Upper lobe of left lung (tissue), 6 donors: ENCODE measurements at places on chromosomes 7 and 10.
A peak's percentile ranks its signal among the peaks of the same experiment; 100 is the strongest.

DNA sequence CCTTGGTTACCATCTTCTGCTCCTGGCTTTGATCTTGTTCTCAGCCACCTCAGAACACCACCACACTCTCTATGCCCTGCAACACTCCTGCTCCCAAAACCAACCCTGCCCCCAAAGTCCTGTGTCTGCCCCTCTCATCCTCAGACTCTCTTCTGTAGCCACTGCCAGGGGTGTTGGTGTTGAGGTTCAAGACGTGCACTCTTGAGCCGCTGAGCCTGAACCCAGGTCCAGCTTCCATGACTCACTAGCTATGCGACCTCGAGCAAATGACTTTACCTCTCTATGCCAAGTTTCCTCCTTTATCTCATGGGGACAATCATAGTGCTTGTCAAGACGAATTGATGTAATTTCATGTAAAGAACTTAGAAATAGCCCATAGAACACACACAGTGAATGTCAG lies 840 bp upstream of the ATP6V0A4 start:
- DNase-seq = no peak

DNA sequence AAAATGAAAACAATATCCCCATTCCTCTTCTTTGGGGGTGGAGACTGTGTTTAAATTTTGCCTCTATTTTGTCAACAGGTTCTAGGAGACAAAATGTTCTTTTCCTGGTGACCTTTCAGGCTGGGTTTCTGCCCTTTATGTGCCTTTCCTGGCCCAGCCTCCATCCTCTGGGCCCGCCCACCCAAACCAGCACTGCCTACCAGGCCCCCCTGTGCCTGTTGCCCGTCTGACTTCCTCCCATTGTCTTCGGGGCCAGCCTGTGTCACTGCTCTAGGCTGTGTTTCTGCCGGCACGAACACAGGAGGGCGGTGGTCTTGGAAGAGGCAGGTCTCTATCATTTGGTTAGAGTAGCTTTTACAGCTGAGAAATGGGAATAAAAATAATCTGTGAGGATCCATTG lies 13.9 kb downstream of the TSPAN14 start:
- DNase-seq = peak; percentile 89

DNA sequence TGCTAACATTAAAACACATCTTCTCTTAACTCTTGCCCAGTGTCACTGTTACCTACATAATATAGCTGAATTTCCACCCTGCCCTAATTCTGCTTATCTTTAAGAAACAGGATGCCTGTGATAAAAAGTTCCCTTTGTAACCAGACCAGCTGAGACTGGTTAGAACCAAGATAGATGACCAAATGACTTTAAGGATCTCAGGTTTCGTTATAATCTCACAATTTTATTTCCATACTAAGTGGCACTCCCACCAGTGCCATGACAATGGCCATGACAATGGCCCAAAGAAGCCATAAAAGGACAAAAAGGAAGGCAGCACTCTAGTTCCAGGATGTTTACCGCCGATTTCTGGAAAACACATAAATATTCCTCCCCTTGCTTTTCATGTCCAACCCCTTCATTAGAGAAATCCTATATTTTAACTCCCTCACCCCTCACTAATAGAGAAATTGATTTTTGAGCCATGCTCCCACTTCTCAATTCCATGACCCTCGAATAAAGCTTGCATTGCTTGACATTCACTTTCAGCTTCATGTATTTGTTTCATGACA lies 126.1 kb downstream of the ELAPOR2 start:
- no peak for DNase-seq

GRCh38 chr10:14532473-14533251 lies 201.9 kb upstream of the FRMD4A start:
- DNase-seq = no peak

DNA sequence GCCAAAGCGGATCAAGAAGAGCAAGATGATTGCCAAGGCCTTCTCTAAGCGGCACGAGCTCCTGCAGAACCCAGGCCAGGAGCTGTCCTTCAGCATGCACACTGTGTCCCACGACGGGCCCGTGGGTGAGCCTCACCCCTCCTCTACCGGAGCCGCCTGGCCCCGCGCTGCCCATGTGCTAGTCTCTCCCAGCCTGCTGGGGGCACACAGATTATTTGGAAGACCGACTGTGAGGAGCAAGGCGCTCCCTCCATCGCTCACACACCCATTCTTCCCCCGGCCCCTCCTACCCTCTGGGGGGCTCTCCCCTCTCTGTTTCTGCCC lies 13.9 kb upstream of the AHCYL2 start:
- DNase-seq = no peak

DNA sequence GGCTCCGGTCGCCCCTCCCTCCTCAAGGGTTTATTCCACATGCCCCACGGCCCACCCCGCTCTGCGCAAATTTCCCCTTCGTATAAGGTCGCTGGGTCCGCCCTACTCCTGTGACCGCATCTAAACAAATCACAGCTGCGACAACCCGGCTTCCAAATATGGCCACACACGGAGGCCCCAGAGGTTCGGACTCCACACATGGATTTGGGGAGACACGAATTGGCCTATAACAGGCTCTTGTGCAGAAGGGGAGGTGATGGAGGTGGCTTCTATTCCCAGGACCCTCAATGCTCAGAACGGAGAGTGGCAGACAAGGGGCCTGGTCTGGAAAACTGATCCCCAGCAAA lies 90.1 kb downstream of the FOXL3 start:
- DNase-seq = no peak

DNA sequence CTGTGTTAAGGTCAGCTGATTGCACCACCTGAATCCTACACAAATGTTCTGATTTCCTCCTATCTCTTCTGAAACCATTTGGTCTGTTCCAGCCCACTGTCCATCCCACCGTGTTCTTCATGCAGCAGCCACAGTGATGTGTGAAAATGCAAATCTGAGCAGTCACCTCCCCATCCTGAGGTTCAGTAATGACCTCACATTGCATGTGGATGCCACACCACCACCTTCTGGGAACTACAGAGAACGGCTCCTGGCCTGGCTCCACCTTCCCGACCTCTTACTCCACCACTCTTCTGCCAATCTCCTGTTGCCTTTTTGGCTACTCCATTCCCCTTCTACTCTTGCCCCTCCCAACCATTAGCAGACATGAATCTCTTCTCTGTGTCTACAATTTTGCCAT lies 244.4 kb downstream of the TNS3 start:
- DNase-seq = no peak

GRCh38 chr10:24360282-24361127 lies 151.6 kb downstream of the KIAA1217 start:
- peak; percentile 70 for DNase-seq

DNA sequence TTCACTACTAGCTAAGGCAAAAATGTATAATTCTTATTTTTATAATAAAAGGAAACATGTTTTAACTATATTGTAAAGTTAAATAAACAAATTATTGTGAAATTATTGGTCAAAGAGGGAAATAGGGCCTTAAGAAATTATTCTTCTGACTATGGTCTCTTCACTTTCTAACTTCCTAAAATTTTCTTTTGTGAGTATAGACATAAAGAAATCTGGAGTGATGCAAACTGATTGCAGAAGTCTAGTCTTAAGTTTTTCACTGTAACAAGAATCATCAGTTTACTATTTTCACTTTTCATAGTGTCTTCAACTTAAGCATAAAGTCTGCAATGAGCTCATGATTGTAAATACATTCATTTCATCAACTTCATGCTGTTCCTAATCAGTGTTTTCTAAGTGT lies 525.4 kb downstream of the TFEC start:
- DNase-seq = no peak

DNA sequence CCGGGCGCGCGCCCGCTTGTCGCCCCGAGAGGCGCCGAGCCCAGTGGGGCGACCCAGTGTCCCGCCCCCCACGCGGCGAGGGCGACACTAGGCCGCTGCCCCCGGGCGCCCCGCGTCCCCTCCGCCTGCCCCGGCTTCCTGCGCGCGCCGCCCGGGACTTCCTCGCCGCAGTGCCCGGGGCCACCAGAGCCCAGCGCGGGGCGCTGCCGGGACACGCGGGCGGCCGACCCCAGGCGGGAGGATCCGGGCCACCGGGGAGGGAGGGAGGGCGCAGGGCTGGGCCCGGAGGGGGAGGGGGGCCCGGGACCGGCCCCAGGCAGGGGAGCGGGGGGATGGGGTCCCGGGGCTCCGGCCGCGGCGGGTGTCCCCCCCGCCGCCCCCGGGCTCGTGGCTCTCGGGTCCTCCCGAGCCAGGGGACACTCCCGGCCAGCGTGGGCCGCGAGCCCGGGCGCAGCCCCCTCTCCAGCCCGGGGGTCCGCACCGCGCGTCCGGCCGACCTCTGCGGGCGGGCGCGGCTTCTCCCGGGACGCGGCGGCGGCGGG lies 435 bp upstream of the PWWP2B start:
- DNase-seq = peak; percentile 77

GRCh38 chr10:127945341-127945758 lies 38.4 kb downstream of the PTPRE start:
- peak; percentile 40 for DNase-seq

GRCh38 chr7:47552621-47553020 lies 29.3 kb downstream of the TNS3 start:
- DNase-seq = no peak

DNA sequence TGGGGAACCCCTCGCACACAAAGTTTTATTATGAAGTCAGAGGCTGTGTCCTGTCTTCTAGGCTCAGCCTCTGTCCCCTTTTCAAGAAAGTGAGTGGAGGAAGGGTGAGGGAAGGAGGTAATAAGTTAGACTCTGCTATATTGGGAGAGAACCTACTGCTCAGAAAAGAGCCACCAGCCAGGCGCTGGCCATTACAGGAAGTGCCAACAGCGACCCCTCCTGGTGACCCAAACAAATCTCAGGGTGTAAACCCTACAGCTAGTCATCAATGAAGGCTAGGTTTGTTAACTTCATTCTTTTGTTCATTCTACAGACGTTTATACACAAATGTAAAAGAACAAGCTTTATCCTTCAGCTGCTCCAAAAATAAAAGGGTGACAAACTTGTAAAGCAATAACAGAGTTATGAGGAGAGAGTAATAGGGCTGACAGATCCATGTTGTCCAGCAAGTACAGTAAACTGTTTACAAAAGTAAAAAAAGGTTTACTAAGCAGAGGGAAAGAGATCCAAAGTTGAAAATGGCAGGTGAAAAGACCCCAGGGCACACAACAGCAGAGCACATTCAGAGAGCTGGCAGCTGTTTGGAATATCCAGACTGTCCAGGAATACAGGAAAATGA lies 82.7 kb downstream of the FAM204A start:
- DNase-seq = peak; percentile 31

- DNase-seq = no peak
Measured at GRCh38 chr7:54112567-54112966, 429.6 kb upstream of the VSTM2A start.

GRCh38 chr7:30660331-30661255 lies 21.7 kb downstream of the CRHR2 start:
- no peak for DNase-seq

DNA sequence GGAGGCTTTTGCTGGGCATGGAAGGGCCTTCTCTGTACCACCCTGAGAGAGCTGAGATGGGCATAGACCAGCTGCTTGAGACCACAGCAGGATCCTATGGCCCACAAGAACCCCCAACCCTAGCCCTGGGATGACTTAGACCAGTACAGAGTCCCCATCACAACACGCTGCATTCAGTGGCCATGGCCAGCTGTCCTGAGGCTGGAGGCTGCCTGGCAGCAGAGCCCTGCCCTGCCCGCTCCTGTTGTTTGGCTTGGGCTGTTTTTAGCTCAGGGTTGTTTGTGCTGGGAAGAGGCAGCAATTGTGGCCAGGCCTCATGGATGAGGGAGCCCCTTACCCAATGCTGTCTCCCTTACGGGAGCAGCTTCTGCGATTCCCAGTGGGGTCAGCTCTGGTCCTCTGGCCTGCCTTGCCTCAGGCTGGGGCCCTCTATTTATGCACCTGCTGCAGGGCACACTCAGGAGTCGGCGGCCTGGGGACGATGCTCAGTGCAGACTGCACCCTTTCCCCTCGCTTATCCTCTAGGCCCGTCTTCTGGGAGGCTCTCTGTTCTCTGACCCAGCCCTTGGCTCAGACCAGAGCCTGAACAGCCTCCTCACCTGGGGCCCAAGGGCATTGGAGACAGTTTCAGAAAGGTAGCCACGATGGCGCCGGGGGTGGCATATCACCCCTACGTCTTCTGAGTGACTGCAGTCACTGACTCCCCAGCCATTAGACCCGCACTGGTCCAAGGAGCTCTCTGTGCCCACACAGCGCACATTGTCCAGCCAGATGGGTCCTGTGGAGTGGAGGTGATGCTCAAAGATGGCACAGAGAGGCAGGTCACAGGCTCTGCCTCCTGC lies 6.3 kb downstream of the LOXL4 start:
- DNase-seq = no peak

GRCh38 chr10:108561649-108562048 lies 1361.7 kb downstream of the XPNPEP1 start:
- DNase-seq = no peak

GRCh38 chr7:122543891-122544290 lies 155.0 kb downstream of the RNF133 start:
- DNase-seq = no peak

- no peak for DNase-seq
Measured at GRCh38 chr7:156594283-156595080, 46.1 kb upstream of the RNF32 start.

- no peak for DNase-seq
Measured at GRCh38 chr7:45033261-45033930, 33.4 kb downstream of the CCM2 start.

DNA sequence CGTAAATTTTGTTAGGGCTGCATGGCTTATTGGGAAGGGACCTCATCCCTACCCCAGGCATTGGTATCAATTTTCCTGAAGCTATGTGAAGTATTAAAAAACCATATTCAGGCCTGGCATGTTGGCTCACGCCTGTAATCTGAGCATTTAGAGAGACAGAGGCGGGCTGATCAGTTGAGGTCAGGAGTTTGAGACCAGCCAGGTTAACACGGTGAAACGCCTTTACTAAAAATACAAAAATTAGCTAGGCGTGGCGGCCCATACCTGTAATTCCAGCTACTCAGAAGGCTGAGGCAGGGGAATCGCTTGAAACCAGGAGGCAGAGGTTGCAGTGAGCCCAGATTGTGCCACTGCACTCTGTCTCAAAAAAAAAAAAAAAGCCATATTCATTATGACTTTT lies 7.1 kb downstream of the TASOR2 start:
- DNase-seq = no peak

DNA sequence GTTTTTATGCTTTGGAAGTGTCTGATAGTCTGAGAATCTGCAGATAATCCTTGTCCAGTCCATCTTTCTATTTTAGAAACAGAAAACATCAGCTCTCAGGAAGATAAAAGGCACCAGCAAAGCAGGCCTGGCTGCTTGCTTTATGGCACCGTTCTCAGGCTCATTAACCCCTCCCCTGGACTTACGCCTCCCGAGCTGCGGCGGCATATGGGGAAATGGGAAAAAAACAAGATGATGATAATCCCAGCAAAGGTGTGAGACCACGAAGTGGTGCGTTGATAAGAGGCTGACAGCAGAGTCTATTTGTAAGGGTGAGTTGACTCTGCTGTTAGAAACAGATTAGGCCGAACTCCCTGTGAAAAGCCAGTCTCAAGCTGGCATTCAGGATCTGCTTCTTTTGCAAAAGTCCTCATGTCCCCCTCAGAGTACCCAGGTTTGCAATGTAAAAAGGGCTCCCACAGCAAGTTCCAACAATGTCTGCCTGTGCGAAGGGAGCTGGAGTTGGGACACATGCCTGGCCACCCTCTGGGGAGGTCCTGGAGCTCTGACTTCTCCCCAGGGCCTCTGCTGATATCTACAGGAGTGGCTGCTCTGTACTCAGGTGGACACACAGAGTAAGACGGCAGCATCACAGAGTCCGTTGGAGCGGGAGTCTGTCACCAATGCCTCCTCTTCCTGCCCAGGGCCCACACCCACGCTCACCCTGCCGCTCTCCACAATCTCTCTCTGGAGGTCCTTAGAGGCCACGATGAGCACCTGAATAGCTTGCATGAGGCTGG lies 54.3 kb downstream of the SPDYE5 start:
- DNase-seq = no peak
